ENCODE measurements at places on chromosomes 2 and 18. TPM values are rescaled to one million over a fixed set of nuclear protein-coding genes. Genes with fewer than 3 reads are reported as not detected.

DNA sequence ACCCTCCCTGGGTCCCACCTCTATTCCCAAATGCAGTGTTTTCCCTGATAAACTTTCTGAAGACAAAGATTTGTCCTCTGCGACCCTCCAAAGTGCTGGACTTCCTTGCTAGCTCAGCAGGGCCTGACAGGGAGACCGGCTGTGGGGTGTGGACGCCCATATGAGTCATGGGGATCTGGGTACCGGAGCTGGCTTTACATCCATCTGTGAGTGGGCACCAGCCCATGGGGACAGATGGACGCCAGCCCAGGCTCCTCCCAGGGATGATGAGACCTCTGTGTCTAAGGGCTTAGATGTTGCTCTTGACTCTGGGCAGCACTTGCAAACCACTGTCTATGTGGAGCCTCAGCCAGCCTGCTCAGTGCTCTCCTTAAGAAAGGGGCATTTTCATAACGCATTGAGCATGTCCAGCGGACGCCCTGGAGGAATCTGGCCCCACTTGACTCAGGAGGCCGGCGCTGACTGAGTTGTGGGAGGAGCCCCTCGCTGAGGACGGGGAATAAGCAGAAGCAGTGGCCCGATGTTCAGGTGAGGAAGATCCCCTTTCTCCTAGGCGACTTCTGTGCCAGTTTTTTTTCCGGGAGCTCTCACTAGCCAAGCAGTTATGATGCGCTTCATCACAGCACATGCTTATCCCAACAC lies 229.4 kb upstream of the MYT1L start:
- no peak for DNase-seq

- no peak for DNase-seq
These were observed 75.0 kb downstream of the PTGR3 start for GRCh38 chr18:75133721-75134610.

DNA sequence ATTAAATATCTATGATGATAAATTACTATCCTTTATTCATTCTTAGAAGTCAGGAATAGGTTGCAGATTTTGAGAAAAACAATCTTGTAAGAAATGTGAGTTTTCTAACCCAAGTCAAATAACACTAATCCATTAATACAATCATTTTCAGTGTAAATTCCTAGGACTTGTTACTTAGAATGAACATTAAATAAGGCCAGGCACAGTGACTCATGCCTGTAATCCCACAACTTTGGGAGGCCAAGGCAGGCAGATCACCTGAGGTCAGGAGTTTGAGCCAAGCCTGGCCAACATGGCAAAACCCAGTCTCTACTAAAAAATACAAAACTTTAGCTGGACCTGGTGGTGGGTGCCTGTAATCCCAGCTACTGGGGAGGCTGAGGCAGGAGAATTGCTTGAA lies 45.8 kb upstream of the CDKL4 start:
- DNase-seq: no peak

DNA sequence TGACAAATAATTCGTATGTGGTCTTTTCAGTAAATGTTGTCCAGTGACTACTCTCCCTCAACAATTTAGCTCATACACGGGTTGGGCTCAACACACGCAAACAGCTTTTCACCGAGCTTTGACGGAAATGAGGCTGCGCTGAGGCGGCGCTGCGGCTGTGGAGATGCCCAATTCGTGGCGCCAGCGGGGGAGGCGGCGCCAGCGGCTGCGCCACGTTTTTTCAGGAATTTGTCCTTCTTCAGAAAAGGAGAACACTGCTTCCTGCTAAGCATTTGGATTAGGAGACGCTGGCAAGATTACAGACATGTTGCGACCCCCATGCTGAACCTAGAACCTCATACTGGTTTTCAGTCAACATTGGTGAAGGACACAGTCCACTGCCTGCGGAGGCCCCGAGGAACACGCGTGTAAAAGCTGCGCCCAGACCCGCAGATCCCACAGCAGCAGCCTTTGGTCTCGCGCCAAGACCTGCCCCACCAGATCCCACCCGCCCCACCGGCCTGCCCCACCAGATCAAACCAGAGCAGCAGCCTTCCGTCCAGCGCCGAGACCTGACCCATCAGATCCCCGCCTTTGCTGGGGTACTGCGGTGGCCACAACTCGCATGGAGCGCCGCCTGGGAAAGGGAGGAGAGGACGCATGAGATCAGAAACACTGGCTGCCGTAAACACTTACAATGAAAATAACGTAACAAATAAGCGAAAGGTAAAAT lies 173.8 kb downstream of the TMEM18 start:
- no peak for DNase-seq

DNA sequence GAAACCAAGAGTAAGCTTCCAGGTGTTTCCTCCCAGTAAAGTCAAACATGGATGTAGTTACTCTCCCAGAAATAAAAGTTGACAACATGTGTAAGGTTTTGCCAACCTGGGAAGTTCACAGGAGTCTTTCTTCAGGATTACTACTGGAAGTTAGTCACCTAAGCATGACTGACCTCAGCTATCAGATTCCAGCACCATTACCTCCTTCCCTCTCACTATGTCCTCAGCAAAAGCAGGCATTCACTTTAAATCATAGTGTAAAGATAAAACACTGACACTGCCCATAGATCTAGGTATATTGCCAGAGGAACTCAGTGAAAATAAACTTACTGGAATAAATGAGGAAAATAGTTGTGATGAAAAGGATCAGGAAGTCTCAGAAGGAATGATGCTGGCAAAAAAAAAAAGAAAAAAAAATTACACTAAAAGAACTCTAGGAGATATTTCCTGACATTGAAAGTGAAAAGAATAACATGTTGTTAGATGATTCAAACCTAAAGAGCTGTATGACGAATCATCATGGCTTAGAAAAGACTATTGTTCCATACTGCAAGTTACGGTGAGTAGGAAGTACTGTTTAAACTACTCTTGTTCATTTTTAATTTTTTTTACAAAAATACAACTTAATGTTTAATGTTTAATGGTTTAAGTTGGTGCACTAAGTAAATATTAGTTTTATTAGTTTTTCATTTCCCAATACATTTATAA lies 484.5 kb upstream of the ZNF804A start:
- DNase-seq: no peak

- DNase-seq: no peak
These were observed 49.2 kb upstream of the ASPRV1 start for GRCh38 chr2:70010576-70011111.

DNA sequence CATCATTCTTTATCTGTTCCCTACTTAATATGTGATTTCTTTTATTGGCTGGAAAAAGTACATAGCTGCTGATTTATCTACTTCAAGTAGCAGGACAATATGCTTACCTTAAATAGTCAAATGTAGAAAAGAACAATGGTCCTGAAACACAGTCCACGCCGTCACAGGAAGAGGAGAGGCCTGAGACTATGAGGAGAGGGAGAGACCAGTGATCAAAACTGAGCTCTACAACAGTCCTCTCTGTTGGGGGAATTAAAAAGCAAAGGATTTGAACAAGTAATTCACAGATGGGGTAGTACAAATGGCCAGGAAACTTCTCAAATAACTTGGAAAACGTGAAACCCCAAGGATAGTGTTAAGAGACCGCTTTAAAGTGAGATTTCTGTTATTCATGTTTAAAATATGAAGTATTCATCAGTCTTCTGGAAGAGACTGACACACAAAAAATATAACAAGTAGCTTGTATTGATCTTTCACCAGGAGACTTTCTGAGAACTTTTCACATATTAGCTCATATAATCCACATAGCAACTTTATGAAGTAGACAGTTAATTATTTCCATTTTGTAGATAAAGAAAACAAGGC lies 20.2 kb downstream of the SCYGR8 start:
- DNase-seq: peak; percentile 32

DNA sequence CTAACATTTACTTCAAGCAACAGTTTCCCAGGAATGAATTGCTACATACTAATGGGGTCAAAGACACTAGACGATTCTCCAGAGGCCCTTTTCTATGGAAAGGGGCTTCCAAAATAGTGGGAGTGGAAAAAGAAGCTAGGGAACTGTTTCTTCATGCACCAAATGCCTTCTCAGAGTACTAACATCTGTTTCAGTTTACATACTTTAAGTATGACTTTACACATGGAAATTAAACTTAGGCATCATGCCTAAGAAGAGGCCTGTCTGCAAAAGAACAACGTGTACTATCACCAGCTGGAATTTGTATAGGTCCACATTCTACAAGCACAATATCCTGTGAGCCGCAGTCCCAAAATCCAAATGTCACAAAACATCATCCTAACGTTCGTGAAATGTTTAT lies 29.4 kb upstream of the WDR75 start:
- no peak for DNase-seq

- no peak for DNase-seq
These were observed 168.5 kb downstream of the FHOD3 start for GRCh38 chr18:36465970-36466369.

GRCh38 chr2:198186257-198186656 lies 381.9 kb downstream of the PLCL1 start:
- DNase-seq: no peak

DNA sequence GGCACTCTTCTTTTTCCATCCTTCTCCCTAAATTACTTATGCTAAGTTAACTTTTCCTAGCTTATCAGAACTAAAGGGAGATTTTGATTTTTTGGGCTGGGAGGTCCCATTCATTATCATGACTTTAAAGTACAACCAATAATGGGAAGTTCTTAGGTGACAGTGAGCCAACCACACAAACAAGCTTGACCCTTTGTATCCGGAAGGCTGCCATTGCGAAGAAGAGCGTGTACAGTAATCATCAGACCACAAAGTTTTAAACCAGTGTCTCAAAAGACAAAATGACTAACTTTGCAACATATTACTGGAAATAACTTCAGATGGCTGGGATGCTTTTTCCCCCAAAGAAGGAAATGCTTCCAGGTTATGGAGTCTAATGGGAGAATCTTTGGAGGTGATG lies 298.1 kb downstream of the TGIF1 start:
- no peak for DNase-seq

DNA sequence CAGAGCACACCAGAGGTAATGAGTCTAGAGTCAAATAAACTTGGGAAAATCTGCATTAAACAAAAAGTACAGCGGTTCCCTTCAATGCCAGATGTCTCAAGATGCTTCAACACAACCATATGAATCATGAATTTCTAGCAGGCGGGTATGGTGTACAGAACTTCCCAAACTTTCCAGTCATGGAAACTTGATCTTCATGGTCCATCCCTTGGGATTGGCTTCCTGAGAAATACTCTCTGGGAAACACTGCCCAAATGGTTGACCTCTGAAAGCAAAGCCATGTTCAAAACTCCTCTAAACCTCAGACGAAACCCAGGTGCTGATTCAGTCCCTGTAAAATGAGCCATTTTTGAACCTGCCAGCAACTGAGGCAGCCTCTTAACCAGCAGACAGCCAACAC lies 16.4 kb upstream of the TMEM247 start:
- DNase-seq: no peak

GRCh38 chr18:44816050-44816449 lies 135.4 kb downstream of the SETBP1 start:
- DNase-seq: no peak

GRCh38 chr18:404061-404636 lies 96.4 kb downstream of the COLEC12 start:
- no peak for DNase-seq

DNA sequence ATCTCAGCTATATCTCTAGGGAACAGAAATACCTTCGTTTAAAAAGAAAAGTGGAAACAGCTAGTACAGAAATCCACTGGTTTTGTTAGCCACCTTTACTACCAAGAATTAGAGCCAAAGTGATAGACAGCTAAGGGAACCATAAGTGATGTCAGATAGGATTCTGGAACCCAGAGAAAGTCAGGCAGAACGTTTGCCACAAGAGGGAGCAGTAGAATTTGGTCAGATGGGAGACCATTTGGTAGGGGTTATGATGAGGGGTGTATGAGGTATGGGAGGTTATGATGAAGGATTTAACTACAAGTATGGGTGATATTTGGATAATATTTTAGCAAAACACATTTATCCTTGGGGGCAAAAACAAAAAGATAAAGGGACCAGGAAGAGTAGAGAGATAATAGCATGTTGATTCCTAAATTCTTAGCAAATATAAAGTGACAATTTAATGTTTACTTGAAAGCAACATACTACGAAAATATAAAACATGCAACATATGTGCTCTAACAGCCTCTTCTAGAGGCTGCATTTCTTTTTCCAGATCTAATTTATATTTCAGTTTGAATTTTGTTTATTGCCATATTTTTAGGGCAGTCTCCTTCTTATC lies 3.3 kb downstream of the SLC8A1 start:
- no peak for DNase-seq

DNA sequence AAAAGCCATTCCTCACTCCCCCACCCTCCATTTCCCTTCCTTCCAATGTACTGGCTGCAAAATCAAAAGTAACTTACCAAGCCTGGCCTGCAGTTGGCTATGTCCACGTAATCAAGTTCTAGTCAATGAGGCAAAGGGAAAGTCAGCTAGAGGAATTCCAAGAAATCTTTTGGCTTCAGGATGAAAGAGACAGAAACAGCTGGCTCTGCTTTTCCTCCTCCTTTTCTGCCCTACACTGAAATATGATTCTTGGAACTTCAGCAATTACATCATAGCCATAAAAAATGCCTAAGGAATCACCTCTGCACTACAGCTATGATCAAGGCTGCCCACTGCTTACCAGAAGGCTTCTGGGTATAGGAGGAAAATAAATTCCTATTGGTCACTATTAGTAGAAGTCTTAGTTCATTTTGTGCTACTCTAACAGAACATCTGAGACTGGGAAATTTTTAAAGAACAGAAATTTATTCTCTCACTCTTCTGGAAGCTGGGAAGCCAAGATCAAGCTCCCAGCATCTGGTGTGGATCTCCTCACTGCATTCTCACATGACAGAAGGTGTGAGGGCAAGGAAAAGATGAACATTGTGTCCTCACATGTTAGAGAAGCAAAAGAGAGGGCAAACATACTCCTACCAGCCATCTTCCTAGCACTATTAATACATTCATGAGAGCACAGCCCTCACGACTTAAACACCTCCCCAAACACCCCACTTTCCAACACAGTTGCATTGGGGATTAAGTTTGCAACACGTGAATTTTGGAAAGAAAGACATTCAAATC lies 219.9 kb downstream of the TMX3 start:
- DNase-seq: no peak

- no peak for DNase-seq
These were observed 923 bp downstream of the PSMD1 start for GRCh38 chr2:231057590-231057989.

- no peak for DNase-seq
These were observed 98.3 kb upstream of the ACVR1C start for GRCh38 chr2:157726946-157727345.

FRZB gene
- total RNA-seq: 0.07 TPM

CDH19 gene
- not detected for total RNA-seq

IL36A gene
- total RNA-seq: not detected

ST8SIA3 gene
- total RNA-seq: not detected

ERBB4 gene
- 1.4 TPM for total RNA-seq

PMAIP1 gene
- 82.6 TPM for total RNA-seq

DCC gene
- total RNA-seq: not detected

REG3A gene
- not detected for total RNA-seq

IL1RL1 gene
- total RNA-seq: 4.7 TPM

TRIM43 gene
- not detected for total RNA-seq

PRSS56 gene
- not detected for total RNA-seq

EFR3B gene
- total RNA-seq: 1.3 TPM

SETBP1 gene
- total RNA-seq: 2.4 TPM

ANKRD30B gene
- 0.17 TPM for total RNA-seq
